ENCODE measurements at places on chromosomes 5 and 9.

GRCh38 chr5:36414869-36415282 is 113.2 kb upstream of the RANBP3L start:
- no peak for DNase-seq

- DNase-seq, result no peak
These were observed 480.6 kb downstream of the NR2F1-AS1 start for GRCh38 chr5:93100428-93100827.

DNA sequence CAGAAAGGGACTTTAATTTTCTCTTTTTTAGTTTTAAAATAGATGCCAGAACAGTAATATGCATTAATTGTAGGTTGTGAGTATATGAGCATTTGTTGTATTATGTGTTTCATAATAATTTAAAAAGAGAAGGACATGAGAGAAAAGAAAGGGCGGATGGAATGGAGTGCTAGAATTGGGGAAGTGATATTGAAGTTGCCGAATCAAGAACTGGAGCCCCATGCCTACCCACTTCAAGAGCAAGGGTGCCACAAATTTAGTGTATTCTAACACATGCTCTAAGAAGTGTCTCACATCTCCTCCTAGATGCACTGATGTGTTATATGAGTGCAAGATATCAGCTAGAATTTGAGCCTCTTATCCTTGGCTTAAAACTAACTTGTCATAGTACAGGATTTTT is 43.6 kb upstream of the FYB1 start:
- no peak for DNase-seq

GRCh38 chr9:86285261-86285660 is 2.9 kb upstream of the ISCA1 start:
- no peak for DNase-seq

- DNase-seq, result peak; percentile 70
These were observed 383.6 kb downstream of the CCDC171 start for GRCh38 chr9:15936306-15936921.

- peak; percentile 11 for DNase-seq
These were observed 428.4 kb downstream of the KDM4C start for GRCh38 chr9:7186175-7186574.

DNA sequence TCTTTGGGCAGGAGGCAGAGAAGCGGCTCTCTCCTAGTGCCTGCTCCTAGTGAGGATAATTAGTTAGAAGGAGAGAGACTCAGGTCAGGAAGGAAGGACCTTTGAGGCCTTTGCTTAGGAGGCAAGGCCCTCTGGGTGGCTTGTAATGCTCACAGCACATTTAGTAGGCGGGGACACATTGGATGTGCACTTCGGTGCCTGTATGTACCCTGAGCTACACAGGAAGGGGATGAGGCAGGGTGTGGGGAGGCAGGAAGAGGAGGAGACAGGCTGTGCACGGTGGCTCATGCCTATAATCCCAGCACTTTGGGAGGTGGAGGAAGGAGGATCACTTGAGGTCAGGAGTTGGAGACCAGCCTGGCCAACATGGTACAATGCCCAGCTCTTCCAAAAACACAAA is 7.2 kb upstream of the LCN2 start:
- DNase-seq, result no peak

DNA sequence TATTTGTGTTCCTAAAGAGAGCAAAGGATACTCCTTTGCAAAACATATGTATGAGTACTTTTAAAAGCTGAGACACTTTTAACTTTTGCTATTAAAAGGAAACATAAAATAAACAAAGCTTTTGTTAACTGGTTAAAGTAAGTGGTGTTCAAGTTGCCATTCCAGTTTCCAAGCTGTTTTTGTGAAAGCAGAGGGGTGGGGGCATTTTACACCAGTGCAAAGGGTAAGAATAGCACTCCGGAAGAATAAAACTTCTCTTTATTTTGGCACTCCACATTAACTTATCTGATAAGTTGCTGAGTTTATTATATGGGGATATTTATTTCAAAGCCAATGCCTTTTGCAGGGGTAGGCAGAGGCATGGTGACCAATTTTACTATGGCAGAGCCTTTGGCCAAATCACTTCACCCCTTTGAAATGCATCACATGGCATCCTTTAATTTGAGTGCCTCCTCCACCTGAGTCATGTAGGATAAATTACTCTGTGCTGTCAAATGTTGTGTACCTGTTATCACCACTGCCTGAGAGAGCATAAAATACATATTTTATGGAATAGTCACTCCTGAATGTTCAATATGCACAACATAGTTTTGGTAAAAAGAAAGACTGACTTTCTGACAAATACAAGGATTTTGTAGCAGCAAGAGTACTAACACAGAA is 62.9 kb downstream of the MLLT3 start:
- DNase-seq, result no peak

GRCh38 chr5:142772446-142773293 is 2.5 kb downstream of the ARHGAP26 start:
- no peak for DNase-seq

All from HFF-Myc (cell line).